ENCODE measurements at places on chromosomes 1 and 21.

- DNase-seq: no peak
Measured at GRCh38 chr1:207355060-207355459, 33.6 kb downstream of the CD55 start.

DNA sequence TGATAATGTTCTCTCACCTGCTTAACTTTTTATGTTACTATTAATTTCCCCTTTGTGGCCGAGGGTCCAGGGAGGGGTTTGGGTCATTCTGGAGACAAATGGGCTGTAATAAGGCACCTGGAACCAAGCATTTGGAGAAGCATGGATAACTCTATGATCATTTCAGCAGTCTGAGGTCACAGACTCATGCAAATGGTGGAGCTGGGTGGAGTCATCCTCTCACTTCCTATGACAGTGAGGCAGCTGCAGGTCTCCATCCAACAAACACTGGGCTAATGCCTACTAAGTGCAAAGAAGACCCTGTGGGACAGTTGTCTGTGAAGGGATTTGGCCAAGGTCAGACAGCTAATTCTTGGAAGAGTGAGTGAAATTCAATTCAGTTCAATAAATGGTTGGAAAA lies 28.8 kb upstream of the CAMTA1 start:
- no peak for DNase-seq

GRCh38 chr1:168467452-168467851 lies 76.3 kb downstream of the XCL2 start:
- no peak for DNase-seq

DNA sequence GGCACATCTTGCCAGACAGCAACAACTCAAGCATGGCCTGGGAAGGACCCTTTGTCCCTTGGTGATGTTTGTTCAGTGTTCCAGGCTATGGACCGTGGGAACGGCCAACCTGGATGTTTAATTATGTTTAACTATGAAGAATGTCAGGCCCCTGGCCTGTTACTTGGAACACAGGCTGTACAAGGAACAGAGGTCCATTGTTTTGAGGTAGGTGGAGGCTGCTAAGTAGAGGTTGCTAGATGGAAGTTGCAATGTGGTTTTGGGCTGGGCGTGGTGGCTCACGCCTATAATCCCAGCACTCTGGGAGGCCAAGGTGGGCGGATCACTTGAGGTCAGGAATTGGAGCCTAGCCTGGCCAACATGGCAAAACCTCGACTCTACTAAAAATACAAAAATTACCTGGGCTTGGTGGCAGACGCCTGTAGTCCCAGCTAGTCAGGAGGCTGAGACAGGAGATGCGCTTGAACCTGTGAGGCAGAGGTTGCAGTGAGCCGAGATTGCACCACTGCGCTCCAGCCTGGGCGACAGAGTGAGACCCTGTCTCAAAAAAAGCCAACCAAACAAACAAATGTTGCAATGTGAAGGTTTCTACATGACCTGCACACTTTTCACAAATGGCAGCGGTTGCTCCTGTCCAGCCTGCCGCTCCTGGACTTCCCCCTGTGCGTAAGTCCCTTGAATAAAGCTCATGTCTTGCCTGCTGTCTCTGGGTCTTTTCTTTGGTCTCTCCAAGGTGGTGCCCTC lies 2.5 kb upstream of the LEFTY1 start:
- DNase-seq: no peak

DNA sequence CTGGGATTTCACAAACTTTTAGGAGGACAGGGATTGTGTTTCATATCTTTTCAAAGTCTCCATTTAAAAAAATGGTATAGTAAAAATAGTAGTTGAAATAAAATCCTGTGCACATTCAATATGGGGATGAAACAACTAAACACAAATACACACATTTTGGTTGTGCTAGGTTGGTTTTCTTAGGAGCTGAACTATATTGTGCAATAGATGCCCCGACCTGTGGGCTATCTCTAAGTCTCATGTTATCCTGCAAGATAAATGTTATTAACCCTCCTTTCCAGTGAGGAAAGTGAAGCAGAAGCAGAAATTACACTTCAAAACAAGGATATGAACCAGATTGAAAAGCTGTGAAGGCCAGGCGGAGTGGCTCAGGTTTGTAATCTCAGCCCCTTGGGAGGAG lies 1.3 kb upstream of the PLD5 start:
- DNase-seq: no peak

GRCh38 chr1:175179837-175180590 lies 12.6 kb downstream of the KIAA0040 start:
- no peak for DNase-seq

GRCh38 chr21:33854604-33855003 lies 61.0 kb downstream of the ATP5PO start:
- no peak for DNase-seq

DNA sequence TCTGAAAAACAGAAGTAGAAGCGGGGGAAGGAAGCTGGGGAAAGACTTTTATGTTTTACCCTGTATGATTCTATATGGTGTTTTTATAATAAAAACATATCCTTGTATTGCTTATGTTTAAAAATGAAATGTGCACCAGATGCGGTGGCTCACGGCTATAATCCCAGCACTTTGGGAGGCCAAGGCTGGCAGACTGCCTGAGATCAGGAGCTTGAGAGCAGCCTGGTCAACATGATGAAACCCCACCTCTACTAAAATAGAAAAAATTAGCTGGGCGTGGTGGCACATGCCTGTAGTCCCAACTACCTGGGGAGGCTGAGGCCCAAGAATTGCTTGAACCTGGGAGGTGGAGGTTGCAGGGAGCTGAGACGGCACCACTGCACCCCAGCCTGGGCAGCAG lies 155.4 kb downstream of the SMYD3 start:
- DNase-seq: no peak

- no peak for DNase-seq
Measured at GRCh38 chr1:48560577-48560976, 88.6 kb upstream of the SPATA6 start.

Measured in GM23338 (cell line).